Stimulated activated CD4-positive, alpha-beta T cell treated with anti-CD3 and anti-CD28 coated beads, Interleukin-1b, Interleukin-23, amount 100 ng/mL, for 24 hours (primary cell): ENCODE measurements at places on chromosomes 11 and 22.

- no peak for DNase-seq
These were observed 135.9 kb downstream of the FDX1 start for GRCh38 chr11:110565357-110566336.

GRCh38 chr11:121352251-121352891 is 59.8 kb downstream of the SC5D start:
- no peak for DNase-seq

DNA sequence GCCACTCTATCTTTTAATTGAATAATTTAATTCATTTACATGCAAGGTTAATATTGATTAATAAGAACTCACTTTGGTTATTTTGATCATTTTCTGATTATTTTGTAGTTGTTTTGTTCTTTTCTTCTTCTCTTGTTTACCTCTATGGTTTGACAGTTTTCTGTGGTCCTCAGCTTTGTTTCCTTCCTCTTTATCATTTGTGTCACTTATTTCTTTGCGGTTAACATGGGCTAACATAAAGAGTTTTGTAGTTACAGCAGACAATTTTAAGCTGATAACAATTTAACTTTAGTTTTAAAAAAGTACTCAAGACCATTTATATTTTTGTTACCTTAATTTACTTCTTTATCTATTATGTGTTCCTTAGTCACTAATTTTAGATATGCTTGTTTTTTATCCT is 1032.8 kb upstream of the RAG2 start:
- no peak for DNase-seq

- DNase-seq: no peak
These were observed 66.0 kb upstream of the PPARA start for GRCh38 chr22:46084376-46084775.

GRCh38 chr11:126434950-126435335 is 79.5 kb downstream of the ST3GAL4 start:
- DNase-seq: no peak

- DNase-seq: no peak
These were observed 20.7 kb downstream of the PLAAT5 start for GRCh38 chr11:63470311-63470710.

- no peak for DNase-seq
These were observed 65.2 kb upstream of the CECR2 start for GRCh38 chr22:17303840-17304779.

DNA sequence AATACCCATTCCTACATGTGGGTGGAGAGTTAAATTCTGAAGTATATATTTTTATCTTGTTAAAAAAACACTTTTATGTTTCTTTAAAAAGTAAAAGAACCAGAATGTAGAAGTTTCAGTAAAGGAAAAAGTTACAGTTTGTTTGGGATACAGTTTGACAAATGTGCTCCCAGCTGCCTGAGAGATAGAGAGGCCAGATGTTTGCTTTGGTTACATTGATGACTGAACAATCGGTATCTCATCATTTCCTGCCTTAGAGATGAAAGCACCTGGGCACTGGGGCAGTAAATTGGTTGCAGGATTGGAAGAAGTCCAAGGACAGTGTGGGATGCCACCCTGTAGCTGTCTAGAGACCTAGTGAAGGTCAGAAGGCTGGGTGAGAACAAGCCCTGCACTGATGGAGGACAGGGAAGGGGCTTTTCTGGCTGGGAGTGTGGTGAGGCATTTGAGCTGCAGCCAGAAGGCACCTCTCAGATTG is 16.6 kb downstream of the MED15 start:
- DNase-seq: no peak

GRCh38 chr22:22750335-22751042 is 106.1 kb downstream of the GGTLC2 start:
- DNase-seq: no peak

DNA sequence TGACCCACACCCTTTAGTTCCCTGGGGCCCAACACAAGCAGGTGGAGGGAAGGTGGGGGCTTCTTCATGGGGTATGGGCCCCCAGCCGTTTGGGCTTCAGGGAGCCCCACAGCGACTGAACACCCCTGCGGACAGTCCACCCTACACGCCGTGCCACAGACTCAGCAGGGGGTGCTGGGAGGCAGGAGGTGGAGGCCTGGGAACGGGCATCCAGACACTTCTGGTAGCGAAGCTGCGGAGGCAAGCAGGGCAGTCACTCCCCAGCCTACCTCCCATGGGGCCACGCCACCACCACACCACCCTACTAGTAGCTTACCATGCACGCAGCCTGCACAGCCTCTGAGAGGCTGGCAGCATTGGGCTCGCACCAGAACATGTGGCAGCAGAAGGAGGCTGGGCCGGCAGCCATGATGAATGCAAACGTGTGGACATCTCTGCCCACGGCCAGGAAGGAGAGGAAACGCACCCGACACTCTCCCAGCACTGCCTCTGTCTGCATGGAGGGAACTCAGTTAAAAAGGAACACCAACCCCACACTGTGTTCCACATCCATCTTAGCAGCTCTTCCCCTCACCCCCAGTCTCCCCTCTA is 5.3 kb downstream of the SMPD1 start:
- no peak for DNase-seq

DNA sequence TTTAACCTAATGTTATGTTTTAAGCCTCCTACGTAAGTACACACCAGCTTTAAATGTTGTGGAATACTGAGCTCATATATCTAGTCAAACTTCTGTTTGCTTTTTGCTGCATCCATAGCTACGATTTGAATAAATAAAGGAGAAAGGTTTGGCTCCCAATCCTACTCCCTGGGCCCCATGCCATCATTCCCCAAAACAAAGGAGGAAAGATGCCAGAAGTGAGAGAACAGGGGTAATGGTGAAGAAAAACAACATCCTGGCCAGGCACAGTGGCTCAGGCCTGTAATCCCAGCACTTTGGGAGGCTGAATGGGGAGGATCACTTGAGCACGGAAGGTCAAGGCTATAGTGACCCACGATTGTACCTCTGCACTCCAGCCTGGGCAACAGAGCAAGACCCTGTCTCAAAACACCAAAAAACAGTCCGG is 26.5 kb downstream of the SCGB1A1 start:
- DNase-seq: no peak

DNA sequence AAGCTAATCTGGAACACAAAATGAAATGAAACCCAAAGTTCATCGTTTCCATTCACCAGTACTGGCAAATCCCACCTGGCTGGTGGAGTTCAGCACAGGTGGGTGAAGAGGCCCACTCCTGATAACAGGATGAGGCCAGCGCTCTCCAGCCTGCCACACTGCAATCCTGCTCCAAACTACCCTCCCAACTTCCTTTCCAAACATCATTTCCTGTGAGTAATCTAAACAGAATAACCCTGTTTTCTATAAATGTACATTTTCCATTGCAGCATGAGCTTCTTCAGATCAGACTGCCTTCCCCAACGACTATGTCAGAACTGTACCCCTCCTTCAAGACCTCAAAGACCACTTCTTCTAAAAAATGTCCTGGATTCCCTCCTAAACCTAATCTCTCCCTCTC is 15.9 kb upstream of the NFRKB start:
- DNase-seq: no peak

- DNase-seq: no peak
These were observed 1377.3 kb downstream of the TBC1D22A start for GRCh38 chr22:48139776-48140175.
